Stimulated activated memory B cell treated with anti-CD40 and anti-IgM and Interleukin-4, amounts not matched to agents 10 μg/mL and 1 μg/mL and 100 μg/mL, for 72 hours (primary cell): ENCODE measurements at places on chromosomes 1 and 21.

- no peak for ATAC-seq
Observed at GRCh38 chr1:21867451-21867996, 55.5 kb downstream of the LDLRAD2 start.

- ATAC-seq = no peak
Observed at GRCh38 chr1:48186306-48186839, 36.1 kb upstream of the SLC5A9 start.

DNA sequence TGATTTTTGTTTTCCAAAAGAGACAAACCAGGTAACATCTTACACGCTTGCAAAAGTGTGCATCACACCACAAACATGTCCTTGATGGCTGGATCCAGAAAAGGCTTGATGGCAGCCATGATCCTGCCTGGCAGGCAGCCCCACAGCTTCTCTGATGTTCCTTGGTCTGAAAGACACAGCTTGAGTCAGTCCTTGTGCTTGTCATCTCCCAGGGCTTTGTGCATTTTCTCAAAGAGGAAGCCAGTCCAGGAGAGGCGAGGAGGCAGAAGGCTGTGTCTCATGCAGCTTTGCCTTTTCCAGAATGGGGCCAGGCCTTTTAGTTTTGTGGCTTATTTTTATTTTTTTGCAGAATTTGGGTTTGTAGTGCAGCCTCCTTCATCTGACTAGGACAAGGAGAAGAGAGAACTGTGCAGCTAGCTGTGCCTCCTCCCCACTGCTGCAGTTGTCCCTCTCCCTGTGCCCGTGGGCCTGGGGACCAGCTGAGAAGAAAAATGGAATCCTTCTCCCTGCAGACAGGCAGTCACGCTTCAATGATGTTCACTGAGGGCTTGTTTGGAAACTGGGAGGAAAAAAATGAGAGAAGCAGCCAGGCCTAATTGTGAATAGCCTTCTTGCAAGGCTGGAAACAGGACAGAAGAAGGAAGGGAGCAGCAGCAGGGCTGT is 7.4 kb downstream of the FNDC5 start:
- no peak for ATAC-seq

DNA sequence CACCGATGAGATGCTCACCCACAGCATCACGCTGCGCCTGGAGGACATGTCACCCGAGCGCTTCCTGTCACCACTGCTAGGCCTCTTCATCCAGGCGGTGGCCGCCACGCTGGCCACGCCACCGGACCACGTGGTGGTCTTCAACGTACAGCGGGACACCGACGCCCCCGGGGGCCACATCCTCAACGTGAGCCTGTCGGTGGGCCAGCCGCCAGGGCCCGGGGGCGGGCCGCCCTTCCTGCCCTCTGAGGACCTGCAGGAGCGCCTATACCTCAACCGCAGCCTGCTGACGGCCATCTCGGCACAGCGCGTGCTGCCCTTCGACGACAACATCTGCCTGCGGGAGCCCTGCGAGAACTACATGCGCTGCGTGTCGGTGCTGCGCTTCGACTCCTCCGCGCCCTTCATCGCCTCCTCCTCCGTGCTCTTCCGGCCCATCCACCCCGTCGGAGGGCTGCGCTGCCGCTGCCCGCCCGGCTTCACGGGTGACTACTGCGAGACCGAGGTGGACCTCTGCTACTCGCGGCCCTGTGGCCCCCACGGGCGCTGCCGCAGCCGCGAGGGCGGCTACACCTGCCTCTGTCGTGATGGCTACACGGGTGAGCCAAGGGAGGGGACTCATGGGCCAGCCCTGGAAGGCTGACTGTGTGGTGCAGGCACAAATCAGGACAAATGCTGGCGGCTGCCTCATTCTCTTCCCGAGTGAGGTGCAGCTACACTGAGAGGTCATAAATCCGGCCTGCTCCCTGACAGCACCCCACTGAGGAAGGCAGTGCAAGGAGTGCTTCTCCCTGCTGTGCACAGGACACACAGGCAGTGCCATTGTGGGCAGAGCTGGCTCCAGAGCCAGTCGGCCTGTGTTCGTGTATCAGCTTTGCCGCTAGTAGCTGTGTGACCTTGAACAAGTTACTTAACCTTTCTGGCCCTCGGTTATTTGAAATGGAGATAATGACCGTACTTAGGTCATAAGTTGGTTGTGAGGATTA is 9.4 kb downstream of the CELSR2 start:
- ATAC-seq = no peak

- ATAC-seq = no peak
Observed at GRCh38 chr1:51897699-51898031, 19.1 kb upstream of the NRDC start.

- ATAC-seq = no peak
Observed at GRCh38 chr1:86477682-86478081, 9.0 kb downstream of the CLCA1 start.

- no peak for ATAC-seq
Observed at GRCh38 chr1:66930823-66931174, 6.0 kb downstream of the MIER1 start.

DNA sequence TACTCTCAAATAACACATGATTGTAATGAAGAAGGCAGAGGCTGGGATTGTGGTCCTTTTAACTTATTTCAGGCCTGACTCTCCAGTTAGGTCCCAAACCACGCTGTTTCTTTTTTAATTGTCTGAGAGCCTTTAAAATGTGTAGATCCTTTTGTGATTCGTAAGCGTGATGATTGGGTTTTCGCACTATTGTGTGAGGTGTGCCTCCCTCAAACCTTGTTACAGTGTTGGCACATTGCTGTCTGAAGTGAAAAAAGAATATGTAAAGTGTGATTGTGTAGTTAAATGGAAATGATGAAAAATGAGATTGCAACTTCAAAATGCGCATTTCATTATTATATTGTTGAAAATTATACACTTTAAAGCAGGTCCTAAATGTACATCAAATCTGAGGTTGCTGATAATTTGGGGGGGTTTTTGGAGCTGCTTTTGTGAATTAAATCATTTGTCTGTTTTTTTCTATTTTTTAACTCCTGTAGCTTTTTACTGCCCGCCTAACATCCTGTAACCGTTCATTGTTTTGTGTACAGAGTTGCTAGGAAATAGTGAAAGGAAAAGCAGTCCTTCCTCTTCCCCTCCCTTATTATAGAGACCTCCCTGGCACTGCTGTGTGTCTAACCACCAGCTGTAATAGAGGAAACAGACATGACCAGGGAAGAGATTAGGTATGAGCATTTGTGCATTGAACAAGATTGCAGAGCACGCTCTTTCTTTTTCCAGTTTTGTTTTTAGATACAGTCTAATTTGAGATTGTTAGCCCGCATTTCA is 43.3 kb downstream of the IARS2 start:
- ATAC-seq = no peak

GRCh38 chr21:18369115-18369514 is 34.5 kb downstream of the TMPRSS15 start:
- no peak for ATAC-seq

DNA sequence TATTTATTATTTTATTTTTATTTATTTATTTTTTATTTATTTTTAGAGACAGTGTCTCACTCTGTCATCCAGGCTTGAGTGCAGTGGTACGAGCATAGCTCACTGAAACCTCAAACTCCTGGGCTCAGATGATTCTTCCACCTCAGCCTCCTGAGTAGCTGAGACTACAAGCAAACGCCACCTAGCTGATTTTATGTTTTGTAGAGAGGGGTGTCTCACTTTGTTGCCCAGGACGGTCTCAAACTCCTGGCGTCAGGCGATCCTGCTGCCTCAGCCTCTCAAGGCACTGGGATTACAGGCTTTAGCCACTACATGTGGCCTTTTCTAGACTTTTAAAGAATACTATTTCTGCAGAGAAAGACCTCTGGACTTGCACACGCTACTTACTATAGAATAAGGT is 61.3 kb upstream of the C1orf53 start:
- no peak for ATAC-seq

GRCh38 chr1:212589446-212589845 is 19.1 kb upstream of the ATF3 start:
- ATAC-seq = no peak

- no peak for ATAC-seq
Observed at GRCh38 chr1:193629875-193630274, 443.5 kb upstream of the B3GALT2 start.

GRCh38 chr1:203076031-203076511 is 9.7 kb downstream of the MYOG start:
- peak; percentile 29 for ATAC-seq

DNA sequence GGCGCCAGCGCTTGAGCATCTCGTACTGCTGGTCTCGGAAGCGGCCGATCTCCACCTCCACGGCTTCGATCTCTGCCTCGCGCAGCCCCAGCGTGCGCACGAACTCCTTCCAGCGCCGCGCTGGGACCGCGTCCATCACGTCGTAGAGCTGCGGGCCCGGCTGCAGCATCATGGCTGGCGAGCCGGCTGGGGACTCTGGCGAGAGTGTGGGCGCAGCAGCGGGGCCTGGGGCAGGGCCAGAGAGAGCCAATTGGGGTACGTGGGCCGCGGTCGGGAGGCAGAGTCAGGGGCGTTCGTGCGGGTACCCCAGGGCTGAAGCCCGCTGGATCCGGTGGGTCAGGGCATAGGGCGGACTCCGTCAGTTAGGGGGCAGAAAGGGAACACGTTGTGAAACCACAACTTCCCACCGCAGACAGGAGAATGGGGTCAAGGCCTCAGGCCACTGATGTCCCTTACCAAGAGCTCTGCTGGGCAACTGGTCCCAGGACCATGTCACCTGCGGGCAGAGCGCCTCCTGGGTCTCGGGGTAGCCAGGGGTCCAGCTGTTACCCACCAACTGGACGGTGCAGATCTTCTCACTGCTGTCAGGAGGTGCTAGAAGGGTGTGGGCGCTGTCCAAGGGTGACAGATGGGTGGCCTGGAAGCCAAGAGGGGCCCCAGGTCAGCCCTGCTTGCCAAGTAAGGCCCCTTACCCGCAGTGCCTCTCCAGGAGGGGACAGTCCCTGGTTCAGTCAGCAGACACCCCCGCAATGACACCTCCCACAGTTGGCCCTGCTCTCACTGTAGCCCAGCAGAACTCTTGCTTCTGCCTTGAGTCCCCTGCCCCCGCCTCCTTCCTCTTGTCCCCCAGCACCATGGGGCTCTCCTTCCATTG is 4.2 kb downstream of the TNFRSF25 start:
- ATAC-seq = no peak

DNA sequence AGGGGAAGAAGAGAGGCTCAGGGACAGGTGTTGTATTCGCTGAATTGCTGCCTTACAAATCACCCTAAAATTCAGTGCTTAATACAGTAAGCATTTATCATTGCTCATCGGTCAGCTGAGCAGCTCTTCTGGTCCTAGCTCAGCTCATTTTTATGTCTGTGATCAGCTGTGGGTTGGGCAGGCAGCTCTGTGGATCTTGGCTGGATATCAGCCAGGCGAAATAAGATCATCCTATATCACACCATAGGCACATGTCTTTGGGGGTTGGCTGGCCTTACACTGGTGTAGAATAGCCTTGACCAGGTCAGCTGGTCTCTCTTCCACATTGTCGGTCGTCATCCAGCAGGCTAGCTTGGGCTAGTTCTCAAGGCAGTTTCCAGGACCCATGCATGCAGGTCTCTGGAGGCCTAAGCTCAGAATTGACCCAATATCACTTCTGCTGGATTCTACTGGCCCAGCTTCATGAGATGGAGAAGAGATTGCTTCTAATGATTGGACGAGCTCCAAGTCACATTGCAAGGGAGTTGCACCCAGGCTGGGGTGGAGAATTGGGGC is 448.6 kb downstream of the KIF26B start:
- ATAC-seq = no peak

- peak; percentile 49 for ATAC-seq
Observed at GRCh38 chr1:147723691-147724323, 36.6 kb downstream of the GJA5 start.

- no peak for ATAC-seq
Observed at GRCh38 chr21:46112725-46113215, 14.9 kb downstream of the COL6A2 start.

GRCh38 chr21:42799948-42800347 is 79.4 kb downstream of the WDR4 start:
- ATAC-seq = peak; percentile 97

GRCh38 chr21:44913425-44914175 is 7.1 kb downstream of the ITGB2 start:
- ATAC-seq = peak; percentile 39

DNA sequence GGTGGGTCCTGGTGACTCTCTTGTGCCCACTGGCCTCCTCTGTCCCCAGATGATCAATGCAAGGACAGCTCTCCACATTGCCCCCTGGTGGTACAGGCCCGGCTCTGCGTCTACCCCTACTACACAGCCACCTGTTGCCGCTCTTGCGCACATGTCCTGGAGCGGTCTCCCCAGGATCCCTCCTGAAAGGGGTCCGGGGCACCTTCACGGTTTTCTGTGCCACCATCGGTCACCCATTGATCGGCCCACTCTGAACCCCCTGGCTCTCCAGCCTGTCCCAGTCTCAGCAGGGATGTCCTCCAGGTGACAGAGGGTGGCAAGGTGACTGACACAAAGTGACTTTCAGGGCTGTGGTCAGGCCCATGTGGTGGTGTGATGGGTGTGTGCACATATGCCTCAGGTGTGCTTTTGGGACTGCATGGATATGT is 10.8 kb downstream of the ADAMTSL4 start:
- no peak for ATAC-seq

- ATAC-seq = no peak
Observed at GRCh38 chr1:33377756-33378155, 53.1 kb downstream of the PHC2 start.

GRCh38 chr21:41254090-41254700 is 62.4 kb upstream of the FAM3B start:
- ATAC-seq = no peak

DNA sequence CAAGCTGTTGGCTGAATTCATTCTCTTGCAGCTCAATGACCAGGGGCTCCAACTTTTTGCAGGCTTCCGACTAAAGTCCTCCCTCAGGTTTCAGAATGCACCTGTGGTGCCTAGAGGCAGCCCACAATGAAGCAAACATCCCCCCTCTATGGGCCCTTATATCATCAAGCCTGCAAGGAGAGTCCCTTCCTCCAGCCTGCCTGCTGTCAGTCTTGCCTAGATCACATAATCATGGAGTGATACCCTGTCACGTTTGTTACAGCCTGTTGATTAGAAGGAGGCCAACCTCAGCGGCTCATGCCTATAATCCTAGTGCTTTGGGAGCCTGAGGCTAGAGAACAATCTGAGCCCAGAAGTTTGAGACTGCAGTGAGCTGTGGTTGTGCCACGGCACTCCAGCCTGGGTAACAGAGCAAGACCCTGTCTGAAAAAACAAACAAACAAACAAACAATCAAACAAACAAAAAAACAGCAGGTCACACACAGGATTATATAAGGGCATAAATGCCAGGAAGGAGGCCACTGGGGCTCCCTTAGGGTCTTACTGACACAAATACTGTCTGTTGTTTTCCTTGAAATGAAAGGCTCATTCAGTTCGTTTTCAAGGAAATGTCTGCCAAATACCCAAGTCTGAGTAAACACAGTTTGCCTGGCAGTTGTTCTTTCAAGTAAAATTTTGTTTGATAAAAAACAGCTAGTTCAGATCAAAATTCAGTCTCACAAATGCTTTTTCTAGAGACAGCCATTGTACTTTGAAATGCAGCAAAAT is 4.7 kb upstream of the SPRR3 start:
- no peak for ATAC-seq

- ATAC-seq = no peak
Observed at GRCh38 chr1:240242601-240243144, 151.0 kb downstream of the FMN2 start.

GRCh38 chr1:155083865-155084721 is 5.5 kb downstream of the EFNA3 start:
- ATAC-seq = no peak

- no peak for ATAC-seq
Observed at GRCh38 chr1:199811163-199811562, 216.3 kb upstream of the NR5A2 start.

- no peak for ATAC-seq
Observed at GRCh38 chr1:88463401-88463985, 220.6 kb upstream of the PKN2 start.

- no peak for ATAC-seq
Observed at GRCh38 chr1:190416239-190416638, 61.4 kb downstream of the BRINP3 start.
